ENCODE measurements at places on chromosomes 7 and 10. TPM values are rescaled to one million over a fixed set of nuclear protein-coding genes. Genes with fewer than 3 reads are reported as not detected.

- DNase-seq: no peak
Measured at GRCh38 chr10:108899670-108900069, 1023.6 kb downstream of the XPNPEP1 start.

DNA sequence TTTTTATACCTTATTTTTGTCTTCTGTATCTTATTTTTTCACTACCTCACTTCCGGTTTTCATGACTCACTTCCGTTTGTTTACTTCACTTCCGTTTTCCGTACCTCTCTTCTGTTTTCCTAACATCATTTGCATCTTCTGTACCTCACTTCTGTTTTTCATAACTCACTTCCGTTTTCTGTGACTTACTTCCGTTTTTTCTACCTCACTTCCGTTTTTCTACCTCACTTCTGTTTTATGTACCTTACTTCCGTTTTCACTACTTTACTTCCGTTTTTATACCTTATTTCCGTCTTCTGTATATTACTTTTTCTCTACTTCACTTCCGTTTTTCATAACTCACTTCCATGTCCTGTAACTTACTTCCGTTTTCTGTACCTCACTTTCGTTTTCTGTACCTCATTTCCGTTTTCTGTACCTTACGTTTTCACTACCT is 492.5 kb upstream of the AKR1E2 start:
- DNase-seq: no peak

- no peak for DNase-seq
Measured at GRCh38 chr10:63464402-63465292, 1.1 kb downstream of the JMJD1C start.

Gene BLOC1S2
- polyA plus RNA-seq: 40.5 TPM

DNA sequence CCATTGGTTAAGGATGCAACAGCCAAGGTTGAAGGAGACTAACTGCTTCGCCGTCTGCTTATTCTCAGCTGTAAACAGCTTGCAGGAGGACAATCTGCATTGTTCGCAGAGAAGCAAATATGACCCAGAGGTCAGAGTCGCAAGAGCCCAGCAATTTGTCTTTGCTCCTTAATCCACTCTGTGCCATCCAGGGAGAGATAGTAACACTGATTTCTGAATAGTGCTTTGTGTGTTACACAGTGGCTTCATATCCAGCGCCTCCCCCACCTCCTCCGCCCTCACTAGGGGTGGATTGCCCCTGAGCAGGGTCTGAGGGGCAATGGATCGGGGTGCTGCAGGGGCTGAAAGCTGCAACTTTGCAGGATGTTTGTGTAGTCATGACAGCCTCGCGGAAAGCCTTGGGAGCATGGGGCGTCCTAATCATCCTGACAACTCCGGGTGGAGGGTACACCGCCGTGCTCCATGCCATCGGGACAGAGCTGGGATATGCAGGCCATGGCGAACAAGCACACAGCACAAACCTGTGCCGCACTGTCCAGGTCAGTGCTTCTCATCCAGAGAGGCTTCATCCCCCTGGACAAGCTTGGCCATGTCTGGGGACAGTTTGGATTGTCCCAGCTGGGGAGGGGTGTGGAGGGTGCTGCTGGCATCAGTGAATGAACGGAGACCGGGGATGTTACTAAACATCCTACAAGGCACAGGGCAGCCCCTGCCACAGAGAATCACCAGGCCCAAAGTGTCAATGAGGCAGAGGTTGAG is 103.1 kb upstream of the INSIG1 start:
- no peak for DNase-seq

Gene MOGAT3
- polyA plus RNA-seq: 1.1 TPM

- DNase-seq: no peak
Measured at GRCh38 chr10:19652750-19653149, 163.5 kb upstream of the PLXDC2 start.

Gene ANKRD61
- 0.86 TPM for polyA plus RNA-seq

DNA sequence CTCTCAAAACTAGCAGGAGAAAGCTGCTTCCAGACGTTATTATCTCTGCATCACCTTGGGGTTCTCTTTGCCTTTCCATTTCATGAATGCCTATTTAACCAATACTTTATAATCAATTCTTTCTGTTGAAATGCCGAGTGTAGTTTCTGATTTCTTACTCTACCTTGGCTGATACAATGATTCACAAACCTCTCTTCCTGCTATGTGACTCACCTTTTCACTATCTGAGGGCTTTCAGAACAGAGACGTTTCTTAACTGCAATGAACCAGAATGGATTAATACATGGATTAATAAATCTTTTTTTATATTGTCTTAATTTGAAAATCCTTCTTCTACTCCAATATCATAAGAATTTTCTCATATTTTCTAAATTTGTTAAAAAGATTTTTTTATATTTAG is 46.4 kb upstream of the ZNF746 start:
- no peak for DNase-seq

Gene GIMAP2
- polyA plus RNA-seq: 8.0 TPM

DNA sequence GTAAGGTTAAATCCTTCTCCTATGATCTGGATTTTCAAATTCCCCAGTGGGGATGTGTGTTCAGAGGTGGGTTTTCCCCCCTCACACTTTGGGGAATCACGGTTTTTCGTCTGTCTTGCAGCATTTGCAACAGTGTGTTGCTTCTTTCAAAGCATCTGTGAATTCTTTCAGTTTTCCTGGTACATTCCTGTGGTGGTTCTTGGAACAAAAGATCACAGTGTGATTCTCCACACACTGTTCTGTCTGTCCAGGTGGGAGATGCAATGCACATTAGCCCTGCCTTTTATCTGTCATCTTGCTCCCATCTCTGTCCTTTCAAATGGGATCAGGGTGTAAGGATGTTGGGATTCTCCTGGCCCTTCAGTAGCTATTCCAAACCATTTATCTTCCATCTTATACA is 11.8 kb downstream of the AGK start:
- DNase-seq: no peak

GRCh38 chr7:96728139-96728538 is 18.5 kb upstream of the SEM1 start:
- DNase-seq: no peak

Gene MMRN2
- polyA plus RNA-seq: 29.8 TPM

DNA sequence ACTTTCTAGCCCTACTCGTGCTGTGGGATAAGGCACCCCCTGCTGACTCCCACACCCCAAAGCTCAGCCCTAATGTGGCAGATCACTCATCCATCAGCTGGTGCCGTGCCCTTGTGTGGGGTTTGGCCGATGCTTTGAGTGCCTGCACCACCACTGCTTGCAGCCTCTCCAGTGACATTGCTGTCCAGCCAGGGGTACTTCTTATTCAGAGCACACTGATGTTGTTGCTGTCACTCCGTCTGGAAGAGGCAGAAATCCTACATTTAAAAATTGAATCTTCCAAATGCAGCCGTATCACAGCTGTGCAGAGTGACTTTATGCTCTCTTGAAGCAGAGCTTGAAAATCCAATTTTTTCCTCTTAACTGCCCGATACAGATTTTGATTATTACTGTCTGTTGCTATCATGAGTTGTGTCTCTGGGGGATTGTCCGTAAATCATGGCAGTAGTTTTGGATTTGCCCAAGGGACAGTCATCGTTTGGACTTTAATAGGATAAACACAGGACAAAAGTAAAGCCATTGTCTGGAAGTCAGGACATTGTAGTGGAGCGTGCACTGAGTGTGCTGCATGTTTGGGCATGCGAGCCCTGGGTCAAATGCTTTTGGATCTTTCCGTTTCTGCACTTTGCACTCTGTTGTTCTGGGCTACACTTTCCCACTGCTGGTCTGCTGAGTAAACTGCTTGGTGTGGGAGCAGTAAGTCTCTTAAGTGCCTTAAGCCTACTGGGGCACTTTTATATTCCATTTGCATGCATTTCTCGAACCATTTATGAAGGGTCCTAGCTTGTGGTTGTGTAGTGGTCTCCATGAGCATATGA is 128.2 kb downstream of the DOCK1 start:
- no peak for DNase-seq

DNA sequence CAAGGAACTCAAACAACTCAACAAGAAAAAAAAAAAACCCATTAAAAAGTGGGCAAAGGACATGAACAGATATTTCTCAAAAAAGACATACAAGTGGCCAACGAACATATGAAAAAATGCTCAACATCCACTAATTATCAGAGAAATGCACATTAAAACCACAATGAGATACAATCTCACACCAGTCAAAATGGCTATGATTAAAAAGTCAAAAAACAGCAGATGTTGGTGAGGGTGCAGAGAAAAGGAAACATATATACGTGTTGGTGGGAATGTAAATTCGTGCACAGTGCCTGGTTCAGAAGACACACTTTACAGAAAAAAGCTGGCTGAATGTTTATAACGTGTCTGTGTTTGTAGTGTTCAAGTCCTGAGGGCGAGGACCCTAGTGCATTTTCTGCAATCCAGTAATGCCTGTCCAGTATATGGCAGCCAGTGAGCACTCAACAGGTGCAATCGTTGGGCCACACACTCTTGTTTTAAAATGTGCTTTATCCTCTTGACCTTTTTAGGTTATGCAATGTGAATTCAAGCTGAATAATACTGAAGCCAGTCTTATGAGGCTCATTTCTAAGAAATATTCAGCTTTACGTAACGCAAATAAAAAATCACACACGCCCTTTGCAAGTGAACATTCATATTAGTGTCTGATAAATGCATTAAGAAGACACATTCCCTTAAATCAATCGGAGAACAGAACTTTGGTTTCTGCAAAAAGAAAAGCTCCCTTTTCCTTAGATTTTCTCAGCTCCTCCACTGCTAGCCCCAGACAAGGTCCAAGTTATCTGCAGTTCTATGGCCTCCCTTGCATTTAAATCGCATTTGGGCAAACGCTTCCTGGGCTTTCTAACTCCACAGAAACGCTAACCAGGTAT is 813 bp upstream of the MTURN start:
- no peak for DNase-seq

Gene BICC1
- 69.6 TPM for polyA plus RNA-seq

Gene SLC16A9
- 61.9 TPM for polyA plus RNA-seq

- DNase-seq: no peak
Measured at GRCh38 chr10:122990278-122990677, 10.1 kb downstream of the PSTK start.

DNA sequence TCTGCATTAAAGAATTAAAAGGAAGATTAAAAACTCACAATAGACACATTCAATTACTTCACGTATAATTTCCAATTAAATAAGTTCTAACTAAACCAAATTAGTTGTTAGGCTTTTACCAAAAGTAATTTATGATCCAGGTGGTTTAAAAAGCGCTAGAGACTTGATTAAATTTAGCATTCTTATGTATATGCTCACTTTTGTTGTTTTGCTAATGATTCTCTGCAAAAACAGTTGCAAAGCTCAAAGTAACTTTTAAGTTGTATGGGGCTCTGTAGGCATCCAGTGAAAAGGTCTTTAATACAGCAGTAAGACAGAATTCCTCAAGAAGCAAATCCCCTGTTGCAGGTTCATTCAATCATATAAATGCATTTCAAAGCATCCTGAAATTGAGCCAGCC is 15.5 kb upstream of the PNPLA8 start:
- DNase-seq: no peak

Gene PHKG1
- polyA plus RNA-seq: 0.94 TPM

DNA sequence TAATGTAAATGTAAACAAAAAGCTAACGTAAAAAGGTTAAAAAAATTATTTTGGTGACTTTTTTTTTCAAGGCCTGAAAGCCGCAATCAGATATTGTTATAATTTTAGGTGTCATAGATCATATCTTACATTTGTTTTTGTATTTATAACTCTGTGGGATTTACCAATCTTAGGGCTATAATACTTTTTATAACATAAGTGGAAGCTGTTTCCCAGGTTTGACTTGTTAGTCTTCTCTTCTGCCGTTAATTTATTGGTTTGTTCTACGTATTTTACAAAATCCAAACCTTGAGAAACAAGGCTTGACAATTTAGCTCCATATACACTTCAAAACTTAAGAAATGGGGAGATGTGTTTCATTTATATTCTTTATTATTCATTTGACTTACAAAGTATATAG is 119.4 kb downstream of the EVX1 start:
- DNase-seq: no peak

Gene CYP3A4
- polyA plus RNA-seq: 0.17 TPM

Gene ZNF503
- polyA plus RNA-seq: 69.5 TPM

Gene PON1
- polyA plus RNA-seq: 0.49 TPM

DNA sequence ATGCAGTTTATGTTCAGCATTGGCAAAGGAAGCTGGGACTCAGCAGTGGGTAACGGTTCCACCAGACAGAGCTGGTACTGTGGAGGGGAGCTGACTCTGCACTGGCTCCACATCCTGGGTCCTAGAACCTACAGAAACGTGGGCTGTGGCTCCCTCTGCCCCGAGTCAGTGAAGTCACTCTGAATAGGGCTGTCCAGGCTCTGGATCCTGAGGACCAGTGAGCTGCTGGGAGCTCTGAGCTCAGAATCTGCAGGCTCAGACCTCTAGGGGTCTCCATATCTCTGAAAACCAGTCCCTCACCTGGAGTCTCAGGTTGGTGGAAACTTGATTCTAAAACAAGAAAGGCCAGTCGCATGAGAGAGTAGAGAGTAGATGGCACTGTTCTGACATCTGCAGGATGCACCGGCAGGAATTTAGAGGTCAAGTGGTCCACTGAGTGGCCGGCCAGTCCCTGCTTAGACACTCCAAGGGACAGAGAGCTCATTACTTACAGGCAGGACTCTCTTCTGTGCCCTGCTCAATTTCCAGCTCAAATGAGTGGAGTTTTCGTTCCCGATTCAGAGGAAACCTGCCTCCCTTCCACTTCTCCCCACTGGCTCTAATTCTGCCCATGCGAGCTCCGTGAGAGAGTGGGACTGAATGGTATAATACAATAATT is 18.6 kb downstream of the NPFFR1 start:
- no peak for DNase-seq

DNA sequence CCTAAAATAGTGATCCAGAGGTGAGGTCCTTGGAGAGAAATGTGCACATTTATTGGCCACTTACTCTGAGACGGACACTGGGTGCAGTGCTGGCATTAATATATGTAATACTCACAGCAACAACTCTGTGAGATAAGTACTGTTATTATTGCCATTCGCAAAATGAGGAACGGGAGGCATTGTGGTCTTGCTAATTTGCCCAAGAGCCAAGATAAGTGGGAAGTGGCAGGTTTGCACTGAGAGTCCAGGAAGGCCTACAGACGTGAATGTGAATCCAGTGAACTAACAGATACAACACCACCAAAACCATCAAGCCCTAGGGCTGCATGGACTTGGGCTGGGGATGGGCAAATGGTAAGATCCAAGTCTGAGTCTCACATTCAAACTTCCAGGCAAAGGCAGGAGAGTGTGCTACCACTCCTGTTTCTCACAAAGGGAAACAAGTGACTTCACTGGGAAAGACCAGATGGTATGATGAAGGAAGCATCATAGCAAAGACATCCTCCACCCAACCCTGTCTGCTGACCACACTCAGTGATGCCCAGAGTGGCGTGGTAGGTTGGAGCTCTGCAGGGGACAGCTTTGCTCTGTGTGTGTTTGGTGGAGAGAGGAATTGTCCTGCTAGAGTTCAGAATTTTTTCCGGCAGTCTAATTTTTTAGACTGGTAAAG is 19.2 kb downstream of the TMEM273 start:
- no peak for DNase-seq

DNA sequence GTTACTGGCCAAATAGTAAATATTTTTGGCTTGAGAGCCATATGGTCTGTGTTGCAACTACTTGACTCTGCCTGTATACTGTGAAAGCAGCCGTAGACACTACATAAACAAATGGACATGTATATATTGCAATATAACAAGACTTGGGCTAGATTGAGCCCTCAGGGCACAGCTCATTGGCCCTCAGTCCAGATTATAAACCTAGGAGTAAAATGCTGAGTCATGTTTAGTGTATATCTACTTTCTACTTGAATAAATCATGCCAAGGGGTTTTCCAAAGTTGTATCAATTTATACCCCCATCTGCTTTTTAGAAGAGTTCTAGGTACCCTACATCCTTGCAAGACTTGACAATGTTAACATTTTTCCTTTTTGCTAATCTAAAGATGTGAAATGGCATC is 27.4 kb upstream of the POU6F2 start:
- no peak for DNase-seq

Gene PILRA
- polyA plus RNA-seq: 4.8 TPM

- no peak for DNase-seq
Measured at GRCh38 chr10:97907830-97908229, 58.2 kb downstream of the GOLGA7B start.

Measured in right renal pelvis (tissue), 4 donors.